Peyer's patch (tissue), 4 donors: ENCODE measurements at places on chromosomes 1 and 21. TPM values are rescaled to one million over a fixed set of nuclear protein-coding genes. Genes with fewer than 3 reads are reported as not detected.

CLDN17 gene
- total RNA-seq, result not detected

DNA sequence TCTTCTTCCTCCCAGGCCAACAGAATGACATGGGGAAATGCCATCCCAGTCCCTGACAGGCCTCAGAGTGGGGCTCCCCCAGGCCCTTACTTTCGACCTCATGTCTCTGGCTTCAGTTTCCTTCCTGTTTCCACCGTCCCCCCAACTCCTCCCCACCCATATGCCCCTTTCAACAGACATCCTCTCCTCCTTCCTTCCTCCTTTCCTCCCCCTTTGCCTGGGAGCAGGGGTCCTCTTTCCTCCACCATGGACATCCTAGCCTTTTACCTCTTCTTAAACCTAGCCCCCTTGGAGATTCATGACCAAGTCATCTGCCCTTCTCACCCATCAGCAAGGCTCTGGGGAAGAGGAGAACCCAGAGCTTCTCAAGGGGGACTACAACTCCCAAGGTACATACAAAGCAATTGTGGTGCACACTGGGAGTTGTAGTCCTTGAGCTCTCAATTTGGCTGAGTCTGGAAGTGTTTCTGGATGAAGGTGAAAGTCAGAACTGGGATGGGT is 4.0 kb downstream of the ZBTB7B start:
- H3K27me3 ChIP-seq, result no peaks in the 10 kb centered on the region
- DNase-seq, result peak; percentile 70
- peak overlapping the region; percentile 94 for H3K27ac ChIP-seq

DNA sequence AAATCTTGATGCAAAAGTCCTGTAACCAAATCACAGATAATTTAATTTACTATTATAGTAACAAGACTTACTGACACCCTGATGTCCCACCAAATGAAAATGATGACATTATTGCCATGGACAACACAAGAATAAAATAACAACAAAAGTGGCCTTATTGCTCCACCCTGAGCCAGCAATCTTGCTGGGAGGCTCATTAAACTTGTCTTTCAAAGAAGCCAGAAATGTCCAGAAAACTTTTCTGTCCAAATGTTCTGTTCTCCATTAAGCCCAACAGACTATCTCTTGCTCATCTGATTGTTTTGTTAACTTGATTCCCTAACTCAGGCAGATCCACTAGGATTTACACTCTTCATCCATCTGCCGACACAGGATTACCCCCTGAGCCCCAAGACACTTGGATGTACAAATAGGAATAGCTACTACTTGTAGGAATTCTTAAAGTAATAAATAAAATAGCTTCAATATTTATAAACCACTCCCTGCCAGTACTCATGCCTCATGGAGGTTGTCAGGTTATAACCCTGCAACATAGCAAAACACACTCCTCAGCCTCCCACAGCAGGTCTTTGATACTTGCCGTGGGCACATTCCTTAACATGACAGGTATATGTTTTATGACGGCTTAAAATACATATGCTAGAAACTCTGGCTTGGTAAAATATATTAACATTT is 84.9 kb downstream of the PTPN14 start:
- H3K4me3 ChIP-seq, result no peak overlapping the region
- no peaks in the 10 kb centered on the region for H3K4me1 ChIP-seq
- no peak for DNase-seq
- H3K36me3 ChIP-seq, result no peaks in the 10 kb centered on the region
- H3K27me3 ChIP-seq, result no peaks in the 10 kb centered on the region

DNA sequence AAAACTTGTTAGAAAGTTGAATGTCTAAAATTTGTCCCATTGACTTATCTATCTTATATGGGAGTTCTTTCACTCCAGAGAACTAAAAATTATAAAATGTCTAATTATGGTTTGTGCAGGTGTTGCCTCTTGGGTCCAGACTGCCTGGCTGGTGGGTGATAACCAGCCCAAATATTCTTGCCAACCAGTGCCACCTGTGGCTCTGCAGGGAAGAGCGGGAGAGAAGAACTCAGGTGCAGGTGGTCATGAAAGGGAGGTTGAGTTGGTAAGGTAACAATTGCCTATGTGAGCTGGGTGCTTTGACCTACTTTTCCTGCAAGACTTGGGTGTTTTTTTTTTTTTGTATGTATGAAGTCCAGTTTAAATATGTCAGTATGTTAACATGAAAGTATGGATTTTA is 10.2 kb downstream of the RPS6KC1 start:
- H3K27ac ChIP-seq, result no peak overlapping the region
- H3K36me3 ChIP-seq, result no peaks in the 10 kb centered on the region
- no peak overlapping the region for H3K4me3 ChIP-seq
- H3K4me1 ChIP-seq, result no peaks in the 10 kb centered on the region
- H3K27me3 ChIP-seq, result no peaks in the 10 kb centered on the region

ZNF695 gene
- 0.94 TPM for total RNA-seq

DNA sequence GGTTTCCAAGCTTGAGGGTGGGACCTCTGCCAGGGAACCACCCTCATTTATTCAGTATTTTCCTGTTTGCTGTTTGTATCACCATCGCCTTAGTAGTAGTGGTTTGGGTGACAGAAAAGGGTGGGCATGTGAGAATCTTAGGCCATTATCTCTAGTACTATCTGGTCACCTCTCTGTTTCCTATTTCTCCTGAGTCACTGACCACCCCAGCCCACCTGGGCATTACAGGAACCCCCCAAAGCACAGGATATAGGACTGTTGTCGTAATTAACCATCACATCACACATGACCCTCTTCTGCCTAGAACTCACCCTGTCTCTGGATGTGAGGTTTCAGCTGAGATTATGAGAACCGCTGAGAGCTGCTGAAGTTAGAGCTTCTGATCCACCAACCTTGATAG is 60.4 kb downstream of the IL23R start:
- H3K27me3 ChIP-seq, result no peaks in the 10 kb centered on the region
- no peak overlapping the region for H3K27ac ChIP-seq
- H3K4me1 ChIP-seq, result no peaks in the 10 kb centered on the region

DNA sequence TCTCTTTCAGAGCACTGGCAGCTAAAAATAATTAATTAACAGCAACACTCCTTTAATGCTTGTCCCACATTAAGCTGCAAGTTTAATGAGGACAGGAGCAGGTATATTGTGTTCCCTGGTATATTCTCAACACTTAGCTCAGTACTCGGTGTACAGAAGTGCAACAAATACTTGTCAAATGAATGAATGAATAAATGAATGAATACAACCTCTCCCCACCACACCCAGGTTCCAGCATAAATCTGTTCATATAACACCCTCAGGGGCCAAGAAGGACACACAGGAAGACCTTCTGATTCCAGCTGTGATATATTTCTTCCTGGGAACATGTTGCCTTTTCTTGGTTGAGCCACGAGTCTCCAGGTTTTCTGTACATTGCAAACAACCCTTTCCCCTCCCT is 38.1 kb upstream of the RD3 start:
- no peaks in the 10 kb centered on the region for H3K27me3 ChIP-seq
- H3K4me1 ChIP-seq, result no peaks in the 10 kb centered on the region
- DNase-seq, result no peak

DNA sequence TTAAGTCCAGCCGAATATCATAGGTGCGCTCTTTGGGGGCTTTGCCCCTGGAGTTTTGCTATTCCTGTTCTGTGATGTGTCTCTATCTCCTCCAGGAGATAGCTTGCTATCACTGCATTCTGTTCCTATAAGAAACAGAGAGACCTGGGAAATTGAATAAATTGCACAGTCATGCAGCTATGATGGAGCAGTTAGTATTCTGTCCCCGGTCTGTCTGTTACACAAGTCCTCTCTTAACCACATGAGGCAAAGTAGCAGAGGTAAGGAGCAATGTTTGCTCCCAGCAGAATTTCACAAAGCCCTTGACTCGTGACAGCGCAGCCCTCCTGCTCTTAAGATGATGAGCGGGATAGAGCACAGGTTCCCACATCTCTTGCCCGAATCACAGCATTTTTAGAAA is 63.9 kb upstream of the GRHL3 start:
- no peak for DNase-seq
- no peak overlapping the region for H3K27ac ChIP-seq
- H3K36me3 ChIP-seq, result no peaks in the 10 kb centered on the region
- H3K4me1 ChIP-seq, result no peaks in the 10 kb centered on the region

GRCh38 chr1:30830537-30830936 is 73.0 kb upstream of the LAPTM5 start:
- no peaks in the 10 kb centered on the region for H3K27me3 ChIP-seq
- no peak overlapping the region for H3K4me3 ChIP-seq
- DNase-seq, result no peak
- H3K36me3 ChIP-seq, result no peaks in the 10 kb centered on the region
- no peaks in the 10 kb centered on the region for H3K4me1 ChIP-seq

DNA sequence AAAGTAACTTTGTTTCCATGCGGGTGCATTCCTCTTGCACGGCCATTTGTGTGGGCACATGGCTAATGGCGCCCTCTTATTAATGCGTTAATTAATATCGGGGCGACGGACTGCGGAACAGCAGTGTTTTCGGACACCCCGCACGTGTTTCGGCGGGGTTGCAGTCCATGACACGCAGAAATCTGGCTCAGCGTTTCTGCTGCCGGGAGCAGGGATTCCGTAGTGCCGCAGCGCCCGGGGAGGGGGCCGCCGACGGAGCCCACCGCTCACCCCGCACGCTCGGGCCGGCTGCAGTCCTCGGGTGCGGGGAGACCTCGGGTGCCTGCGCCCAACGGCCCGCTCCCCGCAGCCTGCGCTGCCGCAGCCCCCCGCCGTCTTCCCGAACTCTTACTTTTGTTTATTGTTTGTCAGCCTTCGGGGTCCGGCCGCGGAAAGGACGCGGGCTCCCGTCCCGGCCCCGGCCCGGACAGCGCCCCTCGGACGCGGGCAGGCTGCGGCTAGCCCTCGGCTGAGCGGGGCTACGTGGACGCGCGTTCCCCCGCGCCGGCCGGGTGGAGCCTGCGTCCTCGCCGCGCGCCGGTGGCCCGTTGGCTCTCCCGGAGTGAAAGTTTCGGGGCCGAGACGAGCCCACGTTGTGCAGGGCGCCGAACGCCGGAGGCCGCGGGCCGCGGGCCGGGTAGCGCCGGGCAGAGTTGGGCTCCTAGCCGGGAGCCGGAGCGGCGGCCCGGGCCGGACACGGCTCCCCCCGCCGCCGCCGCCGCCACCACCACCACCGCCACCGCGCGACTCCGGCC is 849 bp downstream of the NFIA start:
- H3K4me1 ChIP-seq, result peaks cover 4% of the 10 kb centered on the region
- no peaks in the 10 kb centered on the region for H3K36me3 ChIP-seq
- peak; percentile 65 for DNase-seq
- H3K27ac ChIP-seq, result peak overlapping the region; percentile 90

DNA sequence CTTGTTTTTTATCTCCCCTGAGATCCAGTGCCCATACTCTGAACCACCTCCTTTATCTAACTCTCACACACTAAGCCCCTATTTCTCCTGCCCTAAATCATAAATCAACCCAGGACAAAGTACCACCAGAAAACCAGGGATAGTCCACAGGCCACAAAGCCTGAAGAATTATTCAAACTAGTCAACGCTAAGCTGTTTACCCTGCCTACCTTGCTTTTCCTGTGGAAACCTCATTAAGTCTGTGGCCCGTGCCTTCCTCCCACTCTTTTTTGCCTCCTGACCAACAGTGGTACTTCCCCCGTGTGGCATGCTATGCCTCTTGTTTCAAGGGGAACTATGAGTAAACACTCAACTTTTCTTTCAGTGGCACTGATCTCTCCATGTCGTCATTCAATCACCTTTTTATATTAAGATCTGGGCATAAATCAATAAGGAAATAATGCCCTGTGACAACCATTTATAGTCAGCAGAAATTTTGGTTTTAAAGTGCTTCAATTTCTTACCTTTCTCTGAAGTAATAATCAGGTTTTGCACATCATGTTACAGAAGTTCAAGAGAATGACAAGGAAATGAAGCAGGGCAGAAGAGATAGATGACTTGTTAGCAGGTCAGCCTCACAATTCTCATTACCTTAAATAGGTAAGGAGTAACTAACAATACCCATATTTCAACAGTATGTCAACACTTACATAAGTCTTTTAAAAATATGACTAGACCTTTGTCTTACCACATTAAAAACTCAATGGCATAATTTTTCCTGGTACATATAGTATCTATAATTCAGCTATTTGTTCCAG is 32.1 kb downstream of the EYA3 start:
- no peak overlapping the region for H3K4me3 ChIP-seq
- DNase-seq, result peak; percentile 60
- no peak overlapping the region for H3K27ac ChIP-seq
- H3K27me3 ChIP-seq, result no peaks in the 10 kb centered on the region

GALE gene
- 93.5 TPM for total RNA-seq

MYBPH gene
- total RNA-seq, result not detected

- H3K4me1 ChIP-seq, result no peaks in the 10 kb centered on the region
- H3K36me3 ChIP-seq, result no peaks in the 10 kb centered on the region
- no peak for DNase-seq
- no peak overlapping the region for H3K27ac ChIP-seq
Measured at GRCh38 chr1:210769473-210769872, 364.5 kb downstream of the KCNH1 start.

GRCh38 chr1:161691846-161692245 is 15.2 kb upstream of the FCRLA start:
- no peaks in the 10 kb centered on the region for H3K4me1 ChIP-seq
- H3K4me3 ChIP-seq, result no peak overlapping the region
- no peak overlapping the region for H3K27ac ChIP-seq

USH2A gene
- total RNA-seq, result not detected

KLF17 gene
- total RNA-seq, result not detected

FNDC10 gene
- 4.1 TPM for total RNA-seq

DNA sequence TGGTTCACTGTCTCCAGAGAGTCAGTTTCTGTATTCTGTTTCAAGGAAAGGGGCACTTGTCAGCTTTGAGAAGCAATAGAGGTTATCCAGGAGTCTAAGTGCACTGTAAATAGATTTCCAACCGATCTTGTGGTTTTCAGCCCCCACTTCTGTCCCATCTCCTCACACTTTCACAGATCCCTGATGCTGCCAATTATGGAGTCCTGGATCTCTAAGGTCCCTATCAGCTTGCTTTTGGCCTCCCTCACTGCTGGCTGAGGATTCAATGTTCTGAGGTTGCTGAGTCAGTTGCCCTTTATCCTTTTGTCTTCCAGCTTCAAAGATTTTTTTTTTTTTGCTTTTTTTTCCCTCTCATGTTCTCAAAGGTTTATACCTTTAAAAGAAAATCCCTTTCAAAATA is 98.4 kb downstream of the DIRAS3 start:
- H3K27me3 ChIP-seq, result no peaks in the 10 kb centered on the region
- H3K4me3 ChIP-seq, result no peak overlapping the region
- no peaks in the 10 kb centered on the region for H3K4me1 ChIP-seq

- H3K27ac ChIP-seq, result no peak overlapping the region
- H3K4me1 ChIP-seq, result no peaks in the 10 kb centered on the region
Measured at GRCh38 chr1:211656728-211657127, 18.7 kb downstream of the NEK2 start.

DNA sequence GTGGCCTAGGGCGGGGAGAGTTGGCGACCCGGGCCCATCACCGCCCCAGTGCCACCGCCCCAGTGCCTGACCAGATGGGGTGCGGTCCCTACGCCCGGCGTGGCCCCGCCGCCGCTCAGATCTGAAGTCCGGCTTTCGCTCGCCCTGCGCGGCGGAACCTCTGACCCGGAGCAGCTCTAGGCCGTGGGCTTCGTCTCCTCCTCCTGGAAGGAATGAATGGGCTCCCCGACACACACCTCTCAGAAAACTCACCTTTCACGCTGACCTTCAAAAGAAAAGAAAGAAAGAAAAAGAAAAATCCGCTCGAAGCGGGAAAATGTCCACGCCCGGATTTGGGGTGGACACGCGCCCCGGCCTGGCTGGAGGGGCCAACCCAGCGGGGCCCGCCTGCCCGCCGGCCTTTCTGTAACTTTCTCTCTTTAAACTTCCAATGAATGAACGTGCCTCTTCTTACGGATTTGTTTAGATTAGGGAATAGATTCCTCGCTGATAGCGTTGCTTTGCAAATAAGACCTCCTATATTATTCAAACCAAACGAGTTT is 5.4 kb upstream of the SIM2 start:
- H3K4me1 ChIP-seq, result peaks cover 31% of the 10 kb centered on the region
- H3K27me3 ChIP-seq, result peaks cover 68% of the 10 kb centered on the region
- no peaks in the 10 kb centered on the region for H3K36me3 ChIP-seq
